ENCODE measurements at places on chromosomes 3 and 15.

DNA sequence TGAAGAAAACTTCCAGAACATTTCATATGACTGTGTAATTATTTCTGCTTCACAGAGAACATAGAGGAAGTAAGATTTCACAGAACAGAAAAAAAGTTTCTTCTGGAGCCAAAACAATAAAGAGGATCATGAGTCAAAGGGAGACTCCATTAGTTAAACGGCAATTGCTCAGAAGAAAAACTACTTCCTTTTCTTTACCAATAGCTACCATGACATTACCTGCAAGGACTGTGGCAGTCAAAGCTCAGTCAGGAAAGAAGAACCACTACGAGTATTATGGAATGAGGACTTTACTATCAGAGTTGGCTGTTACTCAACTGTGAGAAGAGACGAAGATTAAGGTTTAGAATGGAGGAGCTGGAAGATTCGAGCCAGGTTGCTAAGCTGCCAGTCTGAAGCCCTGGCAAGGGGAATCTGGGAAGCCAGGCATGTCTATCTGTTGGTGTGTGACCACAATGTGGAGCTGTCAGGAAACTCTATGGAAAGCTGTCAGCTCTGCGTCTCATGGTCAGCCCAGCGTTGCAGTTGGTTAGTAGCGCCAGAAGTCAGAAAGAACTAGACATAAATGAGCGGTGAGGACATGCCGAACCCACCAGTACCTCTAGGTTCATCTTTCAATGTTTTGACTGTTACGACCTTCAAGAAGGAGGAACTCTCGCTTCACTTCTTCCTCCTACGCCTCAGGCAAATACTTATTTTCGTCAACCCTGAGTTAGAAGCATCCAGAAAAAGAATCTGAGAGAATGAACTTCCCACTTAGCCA, 604.3 kb downstream of the FGF12 start:
- no peak for DNase-seq

GRCh38 chr3:124774327-124774718, 44.1 kb downstream of the UMPS start:
- no peak for DNase-seq

DNA sequence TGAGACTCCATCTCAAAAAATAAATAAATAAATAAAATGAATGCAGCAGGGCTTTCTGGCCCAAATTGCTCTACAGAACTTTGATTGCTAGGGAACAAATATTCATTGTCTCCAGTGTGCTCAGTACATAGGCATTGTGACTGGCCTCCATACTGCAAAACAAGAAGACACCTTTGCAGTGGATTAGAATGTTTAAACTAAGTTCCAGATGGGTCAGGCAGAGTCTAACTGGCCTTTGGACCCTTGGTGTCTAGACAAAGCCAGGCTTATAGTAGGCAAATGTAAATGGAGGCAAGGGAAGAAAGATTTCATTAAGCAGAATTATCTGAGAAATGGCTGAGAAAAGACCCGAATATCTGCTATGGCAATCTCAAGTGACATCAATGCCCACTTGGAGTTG, 335.2 kb upstream of the C2CD4B start:
- no peak for DNase-seq

DNA sequence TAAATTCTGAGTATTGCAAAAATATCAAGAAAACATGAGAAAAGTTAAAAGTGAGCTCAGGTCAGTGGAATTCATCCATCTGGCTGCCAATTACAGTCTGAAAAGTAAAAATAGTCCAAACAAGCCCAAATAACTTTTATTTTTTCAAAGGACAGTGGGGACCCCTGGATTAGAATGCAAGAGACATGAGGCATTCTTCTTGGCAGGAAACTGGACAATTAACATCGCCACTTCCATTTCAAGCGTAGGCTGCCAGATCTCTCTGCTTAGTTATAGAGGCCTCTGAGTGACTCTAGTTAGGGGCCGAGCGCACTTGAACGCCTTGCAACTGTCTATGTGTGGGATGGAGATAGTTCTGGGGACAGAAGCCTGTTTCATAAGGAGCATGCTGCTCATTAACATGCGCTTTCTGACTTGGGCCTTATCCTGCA, 189.1 kb downstream of the GHSR start:
- no peak for DNase-seq

DNA sequence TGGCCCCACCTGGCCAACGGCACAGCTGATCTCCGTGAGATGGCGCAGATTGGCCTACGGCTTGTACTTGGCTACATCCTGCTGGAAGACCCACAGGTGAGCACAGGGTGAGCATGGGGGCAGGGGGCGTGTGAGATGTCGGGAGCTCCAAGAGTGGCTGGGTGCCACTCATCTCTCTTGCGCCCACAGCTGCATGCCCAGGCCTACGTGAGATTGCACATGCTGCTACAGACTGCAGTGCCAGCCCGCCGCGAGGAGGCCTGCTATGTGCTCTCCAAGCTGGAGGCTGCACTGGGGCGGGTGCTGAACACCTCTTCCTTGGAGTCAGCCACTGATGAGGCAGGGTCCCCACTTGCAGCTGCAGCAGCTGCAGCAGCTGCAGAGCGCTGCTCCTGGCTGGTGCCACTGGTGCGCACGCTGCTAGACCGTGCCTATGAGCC, 22.3 kb downstream of the NBEAL2 start:
- no peak for DNase-seq

DNA sequence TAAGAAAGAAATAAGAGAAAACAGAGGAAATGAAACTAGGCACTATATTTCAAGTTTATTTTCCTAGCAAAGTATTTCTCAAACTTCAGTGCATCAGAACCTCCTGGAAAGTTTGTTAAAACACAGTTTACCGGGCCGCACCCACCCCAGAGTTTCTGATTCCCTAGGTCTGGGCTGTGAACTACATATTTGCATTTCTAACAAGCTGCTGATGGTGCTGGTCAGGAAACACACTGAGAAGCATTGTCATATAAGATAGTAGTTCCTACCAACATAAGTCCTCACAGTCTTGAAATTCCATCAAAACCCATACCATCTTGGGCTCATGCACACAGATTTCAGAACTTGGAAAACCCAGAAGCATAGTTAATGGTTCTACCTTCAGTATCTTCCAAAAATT, 8.3 kb downstream of the SLC9A9 start:
- DNase-seq = no peak
